ENCODE measurements at places on chromosomes 13 and 19.

DNA sequence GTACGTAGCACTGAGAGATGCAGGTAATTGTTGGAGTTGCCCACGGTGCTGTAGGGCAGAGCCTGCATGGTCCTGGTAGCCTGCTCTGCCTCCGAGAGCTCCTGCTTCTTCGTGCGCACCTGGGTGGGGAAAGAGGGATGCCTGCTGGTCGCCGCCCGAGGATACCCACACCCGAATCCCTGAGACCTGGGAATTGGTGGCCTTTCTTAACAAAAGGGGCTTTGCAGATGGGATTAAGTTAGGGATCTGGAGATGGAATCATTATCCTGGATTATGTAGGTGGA is 9.4 kb downstream of the C3 start:
- DNase-seq, result no peak

DNA sequence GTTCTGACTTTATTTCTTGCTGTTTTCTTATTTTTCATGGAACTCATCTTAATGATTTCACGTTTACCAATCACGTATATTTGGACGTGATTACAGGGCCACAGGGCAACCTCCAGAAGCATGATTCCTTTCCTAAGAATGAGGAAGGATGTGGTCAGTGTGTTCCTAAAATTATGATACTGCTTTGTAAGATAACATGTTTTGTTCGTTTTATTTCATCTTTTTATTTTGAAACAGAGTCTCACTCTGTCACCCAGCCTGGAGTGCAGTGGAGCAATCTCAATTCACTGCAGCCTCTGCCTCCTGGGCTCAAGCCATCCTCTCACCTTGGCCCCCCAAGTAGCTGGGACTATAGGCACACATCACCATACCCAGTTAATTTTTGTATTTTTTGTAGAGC is 24.8 kb upstream of the LAIR1 start:
- no peak for DNase-seq

DNA sequence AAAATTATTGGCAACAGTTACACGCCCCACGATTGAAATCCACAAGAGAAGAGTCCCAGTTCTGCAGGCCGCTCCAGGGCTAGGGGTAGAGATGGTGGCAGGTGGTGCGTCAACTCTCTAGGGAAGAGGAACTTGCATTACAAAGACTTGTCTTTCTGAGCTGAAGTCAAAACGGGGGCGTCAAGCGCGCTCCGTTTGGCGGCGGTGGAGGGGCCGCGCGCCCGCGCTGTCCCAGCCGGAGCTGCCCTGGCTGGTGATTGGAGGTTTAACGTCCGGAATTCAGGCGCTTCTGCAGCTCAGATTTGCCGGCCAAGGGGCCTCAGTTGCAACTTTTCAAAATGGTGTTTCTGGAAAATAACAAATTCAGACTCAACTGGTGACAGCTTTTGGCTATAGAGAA is 38.9 kb downstream of the SOX1 start:
- no peak for DNase-seq

DNA sequence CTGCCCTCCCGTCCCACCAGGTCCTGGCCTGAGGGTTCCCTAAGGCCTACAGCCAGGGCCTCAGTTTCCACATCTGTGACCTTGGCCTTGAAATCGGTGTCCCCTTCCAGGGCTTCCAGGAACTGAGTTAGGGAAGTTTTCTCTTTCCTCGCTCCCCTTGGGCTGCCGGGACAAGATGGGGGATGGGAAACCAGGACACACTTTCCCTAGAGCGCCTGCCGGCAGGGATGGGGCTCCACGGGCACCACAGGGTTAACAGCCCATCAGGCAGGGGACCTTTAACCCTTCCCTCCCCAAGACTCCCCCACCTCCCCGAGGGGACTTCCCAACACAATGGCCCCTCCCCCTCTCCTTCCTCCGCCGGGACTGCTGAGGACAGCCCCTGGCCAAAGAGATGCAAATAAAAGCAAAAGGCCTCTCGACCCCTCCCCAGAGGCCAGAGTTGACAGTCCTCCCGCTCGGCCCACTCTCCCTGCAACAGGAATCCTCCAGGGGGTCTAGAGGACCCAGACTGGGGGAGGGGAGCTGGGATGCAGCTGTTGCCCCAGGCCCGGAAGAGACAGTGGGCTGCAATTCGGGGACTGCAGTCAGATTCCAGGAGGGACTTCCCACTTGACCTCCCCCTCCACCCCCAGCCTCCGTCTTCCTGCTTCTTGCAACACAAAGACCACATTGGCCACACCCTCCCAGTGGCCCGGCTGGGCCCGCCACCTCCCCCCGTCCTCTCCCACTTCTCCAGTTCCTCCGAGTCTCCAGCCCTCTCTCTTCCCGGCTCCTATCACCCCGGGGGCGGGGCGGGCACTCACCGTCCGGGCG is 3.4 kb downstream of the BBC3 start:
- DNase-seq, result no peak

GRCh38 chr13:92716749-92717148 is 509.9 kb upstream of the GPC6 start:
- DNase-seq, result no peak

- no peak for DNase-seq
These were observed 59.5 kb upstream of the FGF14 start for GRCh38 chr13:102461302-102461701.

- no peak for DNase-seq
These were observed 632.8 kb upstream of the SPRY2 start for GRCh38 chr13:80973721-80974120.

DNA sequence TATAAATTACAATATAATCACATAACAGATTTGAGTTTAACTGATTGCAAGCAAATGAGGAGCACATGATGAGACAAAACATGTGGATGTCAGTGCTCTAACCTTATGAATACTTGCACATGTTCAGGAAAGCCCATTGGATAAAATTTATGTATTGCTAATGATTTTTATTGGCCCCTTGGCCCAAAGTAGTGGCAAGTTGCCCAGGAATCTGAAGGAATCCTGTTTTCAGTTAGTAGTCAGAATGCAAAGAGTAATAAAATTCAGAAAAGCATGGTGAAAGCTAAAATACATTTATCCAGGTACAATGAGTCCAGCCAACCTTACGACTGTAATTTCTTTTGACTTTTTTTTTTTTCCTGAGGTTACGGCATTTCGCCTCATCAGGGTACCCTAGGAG is 1539.4 kb downstream of the EFNB2 start:
- DNase-seq, result no peak

Data from NCI-H2081 (cell line).